ENCODE measurements at places on chromosomes 7 and 10.

DNA sequence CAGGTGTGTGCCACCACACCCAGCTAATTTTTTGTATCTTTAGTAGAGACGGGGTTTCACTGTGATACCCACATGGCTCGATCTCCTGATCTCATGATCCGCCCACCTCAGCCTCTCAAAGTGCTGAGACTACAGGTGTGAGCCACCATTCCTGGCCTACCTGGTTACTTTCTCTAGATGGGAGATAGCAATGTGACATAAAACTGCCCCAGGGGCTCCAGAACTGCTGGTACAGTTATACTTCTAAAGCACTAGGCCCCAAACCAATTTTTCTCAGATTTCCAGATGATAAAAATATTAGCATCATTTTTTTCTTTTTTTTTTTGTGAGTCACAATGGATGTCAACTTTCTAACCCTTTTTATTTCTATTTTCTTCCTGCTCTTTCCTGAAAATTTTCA is 27.4 kb downstream of the ITGB8 start:
- no peak for DNase-seq

DNA sequence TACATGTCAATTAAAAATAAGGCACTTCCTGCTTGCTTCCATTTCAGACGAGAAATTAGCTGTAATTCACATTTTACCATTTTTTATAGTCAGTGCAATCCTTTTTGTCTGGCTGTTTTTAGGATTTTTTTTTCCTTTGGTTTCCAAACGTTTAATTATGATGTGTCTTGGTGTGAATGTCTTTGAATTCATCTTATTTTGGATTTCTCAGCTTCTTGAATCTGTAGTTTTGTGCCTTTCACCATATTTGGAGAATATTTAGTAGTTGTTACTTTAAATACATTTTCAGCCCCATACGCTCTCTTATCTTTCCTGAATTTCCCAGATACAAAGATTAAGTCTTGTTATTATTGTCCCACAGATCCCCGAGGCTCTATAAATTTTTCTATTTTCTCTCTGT is 2.4 kb upstream of the SCART1 start:
- no peak for DNase-seq

DNA sequence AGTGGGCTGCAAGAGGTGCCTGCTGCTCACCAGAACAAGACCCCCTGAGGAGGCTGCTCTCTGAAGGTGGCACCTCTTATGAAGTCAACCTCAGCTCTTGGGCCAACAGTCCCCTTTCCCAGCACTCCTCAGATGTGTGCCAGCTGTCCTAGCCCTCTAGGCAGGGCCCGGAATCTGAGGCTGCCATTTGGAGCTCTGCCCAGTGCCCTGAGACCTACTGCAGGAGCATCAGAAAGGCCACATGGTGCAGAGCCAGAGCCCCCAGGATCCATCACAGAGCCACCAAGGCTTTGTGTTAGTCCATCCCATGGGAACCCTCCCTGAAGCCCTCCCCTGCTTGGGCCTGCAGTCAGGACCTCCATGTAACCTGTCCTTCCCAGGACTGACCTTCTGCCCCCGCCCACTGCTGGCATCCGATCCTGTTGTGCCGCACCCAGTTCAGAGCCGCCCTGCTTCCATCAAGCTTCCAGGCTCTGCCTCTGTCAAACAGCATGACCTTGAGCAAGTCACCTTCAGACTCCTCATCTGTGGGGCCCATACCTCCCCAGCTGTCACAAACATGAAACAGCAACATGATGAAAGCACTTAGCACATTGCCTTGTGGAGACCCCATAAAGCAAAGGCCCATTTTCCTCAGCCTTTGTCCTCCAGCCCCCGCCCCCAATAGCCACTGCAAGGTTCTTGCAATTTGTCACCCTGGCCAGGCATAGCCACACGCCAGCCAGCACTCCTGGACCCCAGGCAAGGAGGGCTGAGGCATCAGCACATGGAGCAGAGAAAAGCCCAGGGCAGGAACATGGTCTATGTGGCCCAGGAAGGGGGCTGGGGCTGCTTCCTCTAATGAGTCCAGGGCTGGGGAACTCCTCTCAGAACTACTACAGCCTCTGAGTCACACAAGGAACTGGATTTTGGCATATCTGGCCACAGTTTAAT is 51.7 kb downstream of the GRID1 start:
- DNase-seq: no peak

DNA sequence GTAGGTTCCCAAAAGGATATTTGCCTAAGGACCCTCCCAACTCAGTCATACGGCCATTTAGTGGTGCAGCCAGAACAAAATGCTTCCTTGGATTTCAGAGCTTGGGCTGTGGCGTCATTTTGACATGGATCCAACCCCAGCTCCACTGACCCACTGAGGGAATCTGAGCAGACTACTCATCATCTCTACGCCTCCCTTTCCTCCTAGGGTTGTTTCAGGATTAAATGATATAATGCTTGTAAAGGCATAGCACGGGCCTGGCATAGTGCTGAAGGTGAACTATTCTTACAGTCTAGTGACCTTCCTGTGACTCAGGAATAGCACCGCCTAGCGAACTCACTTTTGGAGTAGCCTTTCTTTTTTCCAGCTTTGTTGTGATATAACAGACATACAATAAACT is 70.3 kb upstream of the LOXL4 start:
- DNase-seq: no peak

DNA sequence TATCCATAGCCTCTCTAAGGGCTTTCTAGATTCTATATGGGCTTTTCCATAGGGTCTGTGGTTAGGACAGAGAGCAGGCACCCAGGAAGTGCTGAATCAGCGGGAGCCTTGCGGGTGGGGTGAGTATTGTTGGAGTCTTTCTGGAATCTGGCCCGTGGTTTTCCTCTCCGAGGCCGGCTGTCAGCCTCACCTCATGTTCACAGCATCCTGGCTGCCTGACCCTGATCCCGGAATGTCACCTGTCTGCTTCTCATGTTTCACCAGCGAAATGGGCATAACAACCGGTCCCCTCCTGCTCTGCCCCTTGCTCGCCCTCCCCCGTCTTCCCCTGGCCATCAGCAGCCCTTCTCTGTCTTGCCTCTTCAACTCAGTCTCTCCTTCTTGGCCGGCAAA is 36.5 kb downstream of the DDIT4 start:
- DNase-seq: no peak

DNA sequence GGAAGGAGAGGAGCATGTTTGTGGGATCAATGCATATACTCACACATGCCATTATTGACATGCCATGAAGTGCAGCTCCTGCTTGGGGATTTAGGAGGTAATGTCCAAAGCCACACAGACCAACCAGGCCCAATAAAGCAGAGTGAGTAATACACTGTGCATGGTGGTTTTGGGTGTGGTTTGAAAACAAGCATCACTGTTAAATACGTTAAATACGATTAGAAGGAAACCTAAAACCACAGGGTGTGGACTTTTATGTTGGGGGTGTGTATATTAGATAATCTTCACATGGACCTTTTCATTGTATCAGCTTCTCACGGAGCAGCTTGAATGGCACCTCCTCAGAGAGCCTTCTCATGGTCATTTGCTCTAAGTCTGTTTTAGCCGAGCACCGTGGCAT is 10.4 kb upstream of the EIF3A start:
- DNase-seq: no peak

- no peak for DNase-seq
Measured at GRCh38 chr7:94514140-94514889, 4.7 kb downstream of the CASD1 start.

DNA sequence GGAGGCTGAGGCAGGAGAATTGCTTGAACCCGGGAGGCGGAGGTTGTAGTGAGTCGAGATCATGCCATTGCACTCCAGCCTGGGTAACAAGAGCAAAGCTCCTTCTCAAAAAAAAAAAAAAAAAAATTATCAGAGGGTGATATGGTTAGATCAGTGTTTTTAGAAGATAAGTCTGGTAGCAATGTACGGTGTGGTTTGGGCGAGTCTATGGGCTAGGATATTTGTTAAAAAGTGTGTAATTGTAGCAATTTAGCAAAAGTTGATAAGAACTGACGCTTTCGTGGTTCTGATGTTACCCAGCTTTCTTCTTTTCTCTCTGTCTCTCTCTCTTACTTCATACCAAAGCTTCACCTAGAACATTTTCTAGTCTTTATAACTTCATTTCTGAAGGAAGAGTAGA is 6.9 kb upstream of the CYP51A1 start:
- no peak for DNase-seq

GRCh38 chr7:31079126-31079823 is 27.2 kb downstream of the ADCYAP1R1 start:
- DNase-seq: no peak

DNA sequence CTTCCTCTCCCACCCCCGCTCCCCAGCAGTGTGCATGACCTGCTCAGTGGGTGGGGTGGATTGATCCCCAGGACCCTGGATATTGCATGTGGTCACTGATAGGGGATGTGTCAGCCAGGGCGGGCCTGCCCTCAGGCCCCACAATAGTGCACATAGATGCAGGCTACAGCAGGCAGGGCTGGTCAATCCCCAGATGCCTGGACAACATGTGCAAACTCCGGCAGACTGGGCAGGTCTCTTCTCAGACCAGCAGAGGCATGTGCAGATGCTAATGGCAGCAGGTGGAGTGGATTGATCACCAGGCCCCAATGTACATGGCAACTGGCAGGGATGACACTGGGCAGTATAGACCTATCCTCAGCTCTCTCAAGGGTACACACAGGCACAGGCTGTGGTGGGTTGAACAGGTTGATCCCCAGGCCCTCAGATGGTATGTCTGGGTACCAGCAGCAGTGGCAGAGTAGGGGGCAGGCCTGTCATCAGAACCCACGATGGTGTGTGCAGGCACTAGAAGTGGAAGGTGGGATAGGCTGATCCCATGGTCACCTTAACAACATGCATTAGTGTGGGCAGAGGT is 98.6 kb downstream of the LANCL2 start:
- DNase-seq: no peak

DNA sequence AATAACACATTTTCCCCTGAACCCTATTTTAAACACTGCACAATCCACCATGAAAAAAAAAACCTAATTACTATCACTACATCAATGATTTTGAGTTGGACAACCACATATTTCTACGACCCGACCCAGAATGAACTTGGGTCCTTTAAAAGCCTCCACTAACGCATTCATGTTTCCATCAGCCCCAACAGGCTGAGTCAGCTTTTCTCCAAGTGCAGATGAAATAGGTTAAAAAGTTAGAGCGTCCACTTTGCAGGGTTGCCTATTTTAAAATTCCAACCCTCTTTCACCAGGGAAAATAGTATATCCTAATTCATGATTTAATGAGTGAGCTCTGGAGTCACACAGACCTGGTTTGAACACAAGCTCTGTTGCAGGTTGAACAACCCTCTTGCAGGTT is 501.0 kb upstream of the SORCS1 start:
- no peak for DNase-seq

DNA sequence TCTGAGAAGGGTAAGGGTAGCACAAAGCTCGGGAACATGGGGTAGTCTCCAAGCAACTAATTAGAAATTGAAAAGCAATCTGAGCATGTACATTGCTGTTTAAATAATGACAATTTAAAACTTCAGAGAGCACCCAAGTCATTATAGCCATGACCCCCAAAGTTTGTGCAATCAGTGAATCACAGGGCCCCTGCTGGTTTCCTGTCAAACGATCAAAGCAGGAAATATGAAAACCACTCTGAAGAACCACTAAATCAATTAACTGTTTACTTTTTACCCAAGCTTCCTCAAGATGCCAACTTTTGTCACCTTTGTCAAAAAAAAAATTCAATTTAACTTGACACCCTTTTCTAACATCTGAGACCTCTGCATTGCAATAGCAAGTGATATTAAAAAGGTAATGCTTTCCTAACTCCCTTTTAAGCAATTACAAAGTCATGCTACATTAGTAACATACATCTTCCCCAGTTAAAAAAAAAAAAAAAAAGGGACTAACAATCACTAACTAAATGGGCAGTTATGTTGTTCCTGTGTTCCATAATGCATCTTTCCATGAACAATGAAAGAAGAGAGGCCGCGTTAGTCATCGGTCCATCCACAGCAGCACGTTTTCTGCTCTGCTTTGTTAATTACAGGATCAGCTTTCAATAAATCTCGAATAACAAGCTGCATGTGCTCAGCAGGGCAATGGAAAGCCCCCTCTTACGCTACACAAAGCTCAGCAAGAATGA is 80.6 kb downstream of the ETV1 start:
- no peak for DNase-seq

- no peak for DNase-seq
Measured at GRCh38 chr7:112407261-112407660, 43.0 kb upstream of the IFRD1 start.

DNA sequence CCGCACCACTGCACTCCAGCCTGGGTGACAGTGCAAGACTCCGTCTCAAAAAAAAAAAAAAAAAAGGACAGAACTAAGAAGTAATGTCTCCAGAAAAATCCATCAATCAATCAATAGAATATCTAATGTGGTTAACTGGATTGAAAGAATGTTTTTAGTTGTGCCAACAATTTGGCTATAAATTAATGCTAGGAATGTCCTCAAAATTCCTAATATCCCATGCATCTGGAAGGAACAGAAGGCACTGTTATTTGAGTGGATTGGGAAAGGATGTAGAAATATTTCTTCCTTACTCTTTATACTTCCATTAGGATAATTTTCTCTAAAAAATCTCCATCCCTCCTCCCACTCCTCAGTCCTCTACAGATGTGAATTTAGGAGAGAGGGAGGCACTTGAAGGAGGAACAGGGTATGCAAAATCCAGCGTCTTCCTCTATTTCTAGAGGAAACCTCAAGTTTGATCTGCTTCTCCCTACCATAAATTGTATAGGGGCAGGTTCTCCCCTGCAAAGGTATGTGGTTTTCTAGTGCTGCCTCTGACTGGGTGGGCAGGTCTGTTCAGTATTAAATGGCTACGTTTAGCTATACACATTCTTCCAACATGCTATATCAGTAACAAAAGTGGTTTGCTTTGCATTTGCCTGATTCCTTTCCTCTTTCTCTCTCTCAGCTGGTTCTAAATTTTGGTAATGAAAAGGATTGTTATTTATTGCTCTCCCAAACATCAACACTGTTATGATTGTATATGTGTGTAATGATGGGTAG is 54.1 kb downstream of the RNLS start:
- no peak for DNase-seq

DNA sequence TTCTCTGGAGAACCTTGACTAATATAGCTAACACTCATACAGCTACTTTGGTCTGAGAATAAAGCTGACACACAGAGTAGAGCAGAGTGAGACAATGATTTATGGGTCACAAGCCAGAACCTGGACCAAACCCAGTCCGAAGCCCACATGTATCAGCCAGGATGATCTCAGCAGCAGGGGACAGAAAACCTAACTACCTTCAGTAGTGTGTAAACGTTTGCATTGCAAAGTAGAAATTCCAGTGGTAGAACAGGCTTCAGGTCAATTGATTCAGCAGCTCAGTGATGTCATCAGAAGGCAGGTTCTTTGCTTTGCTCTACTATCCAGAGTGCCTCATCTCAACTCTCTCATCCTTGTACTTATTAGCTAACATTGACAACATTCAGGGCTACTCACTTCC is 62.5 kb upstream of the PALS2 start:
- no peak for DNase-seq

Measured in stimulated activated CD4-positive, alpha-beta T cell treated with anti-CD3 and anti-CD28 coated beads, TNF-alpha, amount 100 ng/mL, for 1 hour (primary cell).